ENCODE measurements at places on chromosomes 12 and 14. TPM values are rescaled to one million over a fixed set of nuclear protein-coding genes. Genes with fewer than 3 reads are reported as not detected.

DNA sequence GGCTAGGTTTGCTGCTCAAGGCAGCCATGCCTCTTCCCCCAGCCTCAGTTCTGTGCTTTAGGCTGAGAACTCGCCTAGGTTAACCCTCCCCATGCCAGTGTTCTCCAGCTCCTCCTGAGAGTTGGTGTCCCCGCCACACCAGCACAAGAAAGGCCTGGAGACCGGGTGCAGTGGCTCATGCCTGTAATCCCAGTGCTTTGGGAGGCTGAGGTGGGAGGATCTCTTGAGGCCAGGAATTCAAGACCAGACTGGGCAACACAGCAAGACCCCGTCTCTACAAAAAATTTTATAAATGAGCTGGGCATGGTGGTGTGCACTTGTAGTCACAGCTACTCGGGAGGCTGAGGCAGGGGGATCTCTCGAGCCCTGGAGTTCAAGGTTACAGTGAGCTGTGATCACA is 10.2 kb downstream of the RIN3 start:
- no peak for DNase-seq

Gene KLRC2
- 0.96 TPM for total RNA-seq

Gene SLCO1B1
- total RNA-seq: not detected

Gene CIDEB
- total RNA-seq: 0.34 TPM
